ENCODE measurements at places on chromosomes 1 and 21.

GRCh38 chr1:204837440-204838084, 33.1 kb upstream of the NFASC start:
- DNase-seq: peak; percentile 33

GRCh38 chr1:6419397-6419803, 319 bp downstream of the HES2 start:
- DNase-seq: peak; percentile 48

- no peak for DNase-seq
Measured at GRCh38 chr1:228990906-228991569, 255.8 kb downstream of the RHOU start.

DNA sequence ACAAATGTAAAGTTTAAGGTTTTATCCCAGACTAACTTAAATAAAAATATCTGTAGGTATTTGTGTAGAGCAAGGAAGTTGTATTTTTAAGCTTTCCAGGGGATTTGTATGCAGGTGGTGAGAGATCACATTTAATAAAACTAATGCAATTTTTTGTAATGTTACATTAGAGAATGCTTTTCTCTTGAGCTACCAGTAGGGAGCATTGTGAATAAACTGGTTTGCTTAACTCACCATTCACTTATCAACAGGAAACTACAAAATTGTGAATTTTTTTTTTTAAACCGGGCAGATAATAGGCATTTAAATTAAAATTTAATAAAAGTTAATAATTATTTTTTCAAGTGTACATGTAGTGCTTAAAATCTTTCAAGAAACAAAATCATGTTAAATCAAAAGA, 78.6 kb downstream of the IVNS1ABP start:
- peak; percentile 4 for DNase-seq

DNA sequence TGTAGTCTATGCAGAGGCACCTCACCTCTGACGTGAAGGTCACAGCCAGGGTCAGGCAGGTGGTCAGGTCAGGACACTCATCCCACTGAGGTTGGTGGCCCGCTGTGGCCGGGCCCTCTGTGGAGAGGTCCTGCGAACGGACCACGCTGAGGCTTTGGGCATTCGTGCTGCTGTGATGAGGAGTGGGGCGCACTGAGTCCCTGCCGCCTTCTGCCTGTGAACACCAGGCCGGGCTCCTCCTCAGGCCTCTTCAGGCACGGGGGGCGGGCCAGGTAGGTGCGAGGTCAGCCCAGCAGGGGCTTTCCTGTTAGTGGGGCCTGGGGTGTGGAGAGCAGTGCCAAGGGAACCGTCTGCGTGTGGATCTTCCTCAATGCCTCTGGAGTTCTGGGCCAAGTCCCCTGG, 39.0 kb downstream of the COQ8A start:
- DNase-seq: no peak

GRCh38 chr1:175355414-175355813, 162.8 kb upstream of the KIAA0040 start:
- no peak for DNase-seq

GRCh38 chr1:110982320-110982719, 18.6 kb upstream of the LRIF1 start:
- DNase-seq: no peak

Measured in SW480 (cell line).